Head of caudate nucleus (tissue), 42 donors: ENCODE measurements at places on chromosomes 16 and 17.

DNA sequence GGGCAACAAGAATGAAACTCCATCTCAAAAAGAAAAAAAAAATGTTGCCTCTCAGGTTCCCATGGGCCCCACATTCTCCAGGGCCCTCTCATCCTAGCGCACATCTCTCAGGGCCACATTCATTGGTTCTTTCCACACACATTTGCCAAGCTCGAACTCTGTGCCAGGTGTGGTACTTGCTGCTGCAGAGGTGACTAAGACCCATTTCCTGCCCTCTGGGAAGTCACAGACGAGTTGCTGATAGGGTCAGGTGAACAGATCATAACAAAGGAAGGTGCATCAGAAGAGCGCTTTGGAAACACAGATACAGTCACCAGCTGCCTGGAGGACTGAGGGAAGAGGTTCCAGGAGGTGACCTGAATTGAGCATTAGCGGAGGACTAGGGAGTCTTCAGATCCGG, 1.0 kb downstream of the GSDMA start:
- DNase-seq, result no peak

DNA sequence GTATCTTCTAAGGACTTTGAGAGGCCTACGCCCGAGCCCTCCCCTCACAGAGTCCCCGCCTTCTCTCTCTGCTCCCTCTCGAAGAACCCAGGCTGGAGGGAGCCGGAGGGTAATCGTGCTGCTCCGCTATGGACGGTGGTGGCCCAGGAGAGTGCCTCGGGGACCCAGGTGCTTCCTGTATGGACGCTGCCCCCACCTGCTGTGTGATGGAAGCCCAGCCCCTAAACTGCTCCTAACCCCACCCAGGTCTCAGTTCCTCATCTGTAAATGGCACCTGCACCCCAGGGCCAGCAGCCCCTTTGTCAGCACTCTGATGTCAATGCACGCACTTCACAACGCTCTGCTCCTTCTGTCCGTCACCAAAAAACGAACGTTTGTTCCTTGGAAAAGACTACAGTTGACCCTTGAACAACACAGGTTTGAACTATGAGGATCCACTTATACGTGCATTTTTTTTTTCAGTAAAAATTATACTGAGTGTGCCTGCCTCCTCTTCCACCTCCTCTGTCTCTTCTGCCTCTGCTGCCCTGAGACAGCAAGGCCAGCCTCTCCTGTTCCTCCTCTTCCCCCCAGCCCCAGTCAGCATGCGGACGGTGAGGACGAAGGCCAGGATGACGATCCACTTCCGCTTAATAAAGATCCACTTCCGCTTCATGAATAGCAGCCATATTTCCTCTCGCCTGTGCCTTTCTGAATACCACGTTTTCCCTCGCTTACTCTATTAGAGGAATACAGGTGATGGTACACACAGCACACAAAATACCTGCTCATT, 118.3 kb downstream of the BANP start:
- no peak for DNase-seq

DNA sequence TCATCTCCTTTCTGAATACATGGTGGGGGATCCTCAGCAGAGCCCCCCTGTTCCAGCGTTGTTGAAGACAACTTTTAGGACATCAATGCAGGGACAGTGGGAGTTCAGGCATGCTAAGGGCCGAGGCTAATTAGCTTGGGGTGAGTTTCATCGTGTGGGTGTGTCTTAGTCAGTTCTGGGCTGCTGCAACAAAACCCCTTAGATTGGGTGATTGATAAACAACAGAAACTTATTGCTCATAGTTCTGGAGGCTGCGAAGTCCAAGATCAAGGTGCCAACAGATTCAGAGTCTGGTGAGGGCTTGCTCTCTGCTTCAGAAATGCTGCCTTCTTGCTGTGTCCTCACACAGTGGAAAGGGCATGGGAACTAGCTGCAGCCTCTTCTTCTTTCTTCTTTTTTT, 214.0 kb downstream of the NTN1 start:
- DNase-seq, result no peak

GRCh38 chr16:65745-66144, 6.7 kb downstream of the RHBDF1 start:
- peak; percentile 87 for DNase-seq

- DNase-seq, result no peak
These were observed 38.6 kb upstream of the TBX2 start for GRCh38 chr17:61361084-61361483.

- DNase-seq, result no peak
These were observed 253.7 kb upstream of the HSBP1 start for GRCh38 chr16:83554096-83554495.

GRCh38 chr16:64687123-64687522, 434.7 kb downstream of the CDH11 start:
- DNase-seq, result no peak

- no peak for DNase-seq
These were observed 2.2 kb downstream of the SNN start for GRCh38 chr16:11670171-11671131.

- DNase-seq, result no peak
These were observed 11.9 kb upstream of the DNASE1 start for GRCh38 chr16:3642397-3643094.

DNA sequence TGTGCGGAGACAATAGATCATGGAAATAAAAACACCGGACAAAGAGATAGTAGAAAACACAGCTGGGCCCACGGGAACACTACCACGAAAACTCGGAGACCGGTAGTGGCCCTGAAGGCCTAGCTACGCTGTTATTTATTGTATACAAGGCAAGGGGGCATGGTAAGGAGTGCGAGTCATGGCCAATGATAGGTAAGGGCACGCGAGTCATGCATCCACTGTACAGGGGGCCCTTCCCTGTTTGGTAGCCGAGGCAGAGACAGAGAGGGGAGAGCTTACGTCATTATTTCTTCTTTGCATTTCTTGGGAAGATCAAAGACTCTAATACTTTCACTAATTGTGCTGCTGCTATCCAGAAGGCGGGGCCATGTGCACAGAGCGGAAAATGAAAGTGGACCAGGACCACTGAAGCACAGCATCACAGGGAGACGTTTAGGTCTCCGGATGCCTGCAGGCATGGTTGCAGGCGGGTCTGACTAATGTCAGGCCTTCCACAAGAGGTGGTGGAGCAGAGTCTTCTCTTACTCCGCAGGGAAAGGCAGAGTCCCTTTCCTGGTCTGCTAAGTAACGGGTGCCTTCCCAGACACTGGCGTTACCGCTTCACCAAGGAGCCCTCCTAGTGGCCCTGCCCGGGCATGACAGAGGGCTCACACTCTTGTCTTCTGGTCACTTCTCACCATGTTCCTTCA, 74.4 kb upstream of the ARL4D start:
- no peak for DNase-seq
